Stimulated activated naive CD8-positive, alpha-beta T cell treated with anti-CD3 and anti-CD28 coated beads, Interleukin-15, amount 100 ng/mL, for 72 hours (primary cell): ENCODE measurements at places on chromosomes 5 and 9.

DNA sequence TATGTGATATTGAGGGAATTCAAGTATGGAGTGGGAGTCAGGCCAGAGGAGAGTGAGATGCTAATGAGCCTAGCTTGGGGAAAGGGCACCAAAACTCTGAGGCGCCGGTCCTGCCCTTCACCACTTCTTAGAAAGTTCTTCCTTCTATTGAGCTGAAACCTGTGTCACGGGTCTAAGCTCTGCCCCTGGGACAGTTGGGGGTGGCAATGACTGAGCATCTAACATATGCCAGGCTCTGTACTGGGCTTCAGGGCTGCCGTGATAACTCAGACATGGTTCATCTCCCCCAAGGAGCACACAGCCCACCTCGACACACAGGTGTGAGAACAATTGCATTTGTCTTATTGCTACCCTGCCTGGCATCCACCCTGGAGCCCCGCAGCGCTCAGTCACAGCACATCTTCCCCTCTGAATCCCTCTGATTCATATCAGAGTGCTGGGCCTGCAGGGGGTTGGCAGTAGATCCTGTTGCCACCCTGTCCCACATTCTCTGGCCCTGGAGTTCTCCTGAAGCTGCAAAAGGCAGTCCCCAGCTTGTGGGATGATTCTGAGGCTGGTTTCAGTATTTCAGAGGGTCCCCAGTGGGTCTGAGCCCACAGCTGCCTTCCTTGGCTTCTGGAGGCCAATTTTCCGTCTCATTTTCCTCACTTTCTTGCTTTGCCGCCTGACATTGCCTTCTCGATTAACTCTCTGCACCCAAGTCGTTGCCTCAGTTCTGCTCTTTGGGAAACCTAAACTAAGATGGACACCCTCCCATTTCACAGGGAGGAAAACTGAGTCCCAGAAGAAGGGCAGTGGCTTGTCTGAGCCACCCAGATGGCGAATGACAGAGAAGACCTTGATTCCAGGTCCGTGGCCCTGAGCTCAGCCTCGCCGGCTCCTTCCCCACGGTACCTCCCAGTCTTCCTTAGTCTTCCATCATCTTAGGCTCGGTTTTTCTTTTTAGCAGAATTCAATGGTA is 42.5 kb downstream of the ALG2 start:
- no peak for DNase-seq

GRCh38 chr5:1788200-1788599 is 11.4 kb downstream of the MRPL36 start:
- DNase-seq, result no peak

DNA sequence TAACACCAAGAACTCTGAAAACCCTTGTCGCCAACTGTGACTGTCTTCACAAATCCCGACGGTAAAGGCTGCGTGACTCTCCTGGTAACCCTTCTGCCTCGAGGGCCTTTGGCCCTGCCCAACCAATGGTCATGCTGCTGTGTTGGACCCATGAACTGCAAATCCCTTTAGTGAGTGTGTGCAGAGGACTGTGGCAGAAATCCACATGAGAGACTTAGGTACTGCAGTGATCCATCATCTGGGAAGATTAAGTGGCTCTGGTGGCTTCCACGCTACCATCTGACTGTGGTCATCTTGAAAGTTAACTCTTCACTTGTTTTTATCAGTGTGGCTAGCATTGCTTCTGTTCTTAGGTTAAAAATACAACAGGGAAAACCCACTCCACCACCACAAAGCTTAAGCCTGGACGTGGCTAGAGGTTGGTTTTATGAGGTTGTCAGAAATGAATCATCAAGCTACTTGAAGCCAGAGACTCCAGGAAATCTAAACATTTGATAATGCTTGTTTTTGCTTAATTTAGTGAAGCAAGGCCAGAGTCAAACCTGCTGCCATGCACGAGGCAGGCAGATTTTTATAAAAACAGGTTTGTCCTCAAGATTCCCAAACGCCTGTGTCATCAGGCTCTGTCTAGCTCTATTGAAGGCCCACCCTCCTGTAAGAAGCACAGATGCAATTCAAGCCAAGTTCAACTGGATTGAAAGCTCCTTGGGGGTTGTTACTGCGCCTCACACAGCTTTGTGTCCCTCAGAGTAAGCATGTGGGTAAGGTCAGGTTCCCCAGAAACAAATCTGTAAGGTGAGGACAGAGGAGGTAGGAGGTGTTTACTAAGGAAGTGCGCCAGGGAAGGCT is 52.7 kb upstream of the ERCC6L2 start:
- peak; percentile 66 for DNase-seq

GRCh38 chr9:104635456-104635855 is 17.5 kb upstream of the OR13C9 start:
- no peak for DNase-seq
